NCI-H1417 (cell line): ENCODE measurements at places on chromosomes 6 and 20.

DNA sequence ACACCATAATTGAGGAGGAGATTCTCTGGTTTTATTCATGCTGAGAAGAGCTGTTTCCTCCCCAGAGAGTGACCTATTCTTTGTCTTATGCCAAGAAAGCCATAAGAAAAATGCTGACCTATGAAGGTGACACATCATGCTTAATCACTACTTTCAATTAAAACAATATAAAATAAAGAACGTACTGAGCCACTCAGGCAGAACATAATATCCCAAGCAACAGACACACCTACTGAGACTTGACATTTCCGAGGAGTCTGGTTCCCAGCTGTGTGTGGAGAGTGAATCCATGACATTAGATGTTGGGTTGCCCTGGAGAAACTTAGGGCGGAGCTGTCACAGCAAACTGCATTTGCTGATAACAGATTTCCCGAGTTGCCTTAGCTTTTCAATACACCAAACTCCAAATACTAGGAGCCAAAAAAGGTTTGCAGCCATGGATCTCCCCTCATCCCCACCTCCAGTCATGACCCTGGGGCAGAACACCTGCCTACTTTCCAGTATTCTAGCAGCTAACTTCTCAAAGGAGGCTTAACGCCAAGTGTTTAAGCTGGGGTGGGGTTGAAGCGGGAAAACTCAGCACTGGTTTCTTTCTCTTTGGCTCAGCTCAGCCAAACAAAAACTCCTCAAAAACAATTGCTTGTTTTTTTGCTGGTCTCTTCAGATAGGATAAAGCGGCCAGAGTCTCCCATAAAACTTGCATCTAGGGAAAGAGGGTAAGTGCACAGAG lies 92.2 kb downstream of the BACH2 start:
- DNase-seq: no peak

GRCh38 chr6:45293306-45293705 lies 34.8 kb upstream of the RUNX2 start:
- DNase-seq: no peak

DNA sequence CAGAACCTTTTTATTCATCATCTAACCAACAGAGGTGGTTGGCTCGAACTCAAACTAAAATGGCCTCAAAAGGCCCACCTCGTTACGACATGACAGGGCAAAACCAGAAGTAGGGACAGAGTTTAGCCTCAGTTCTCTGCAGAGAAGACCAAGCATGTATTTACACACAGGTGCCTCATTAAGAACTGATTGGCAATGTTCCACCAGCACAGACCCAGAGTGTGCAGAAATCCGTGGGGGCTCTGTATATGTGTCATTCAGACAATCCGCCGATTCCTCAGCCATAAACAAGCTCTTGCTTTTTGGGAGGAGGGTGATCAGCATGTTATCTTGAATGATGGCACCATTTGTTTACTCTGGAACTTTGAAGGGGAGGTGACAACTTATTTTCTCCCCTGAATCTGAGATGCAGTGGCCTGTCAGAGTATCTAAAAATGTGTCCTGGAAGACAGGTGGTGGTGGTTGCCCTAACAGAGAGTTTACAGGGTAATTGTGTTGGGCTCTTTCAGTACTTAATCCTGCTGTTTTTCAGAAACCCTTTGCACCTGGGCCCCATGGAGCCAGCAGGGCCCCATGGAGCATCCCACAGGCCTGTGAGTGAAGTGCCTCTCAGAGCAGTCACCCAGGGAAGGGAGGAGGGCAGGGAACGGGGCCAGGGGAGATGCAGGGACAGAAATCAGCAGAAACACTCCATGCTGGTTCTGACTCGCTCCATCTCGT lies 29.1 kb upstream of the C20orf203 start:
- peak; percentile 16 for DNase-seq

DNA sequence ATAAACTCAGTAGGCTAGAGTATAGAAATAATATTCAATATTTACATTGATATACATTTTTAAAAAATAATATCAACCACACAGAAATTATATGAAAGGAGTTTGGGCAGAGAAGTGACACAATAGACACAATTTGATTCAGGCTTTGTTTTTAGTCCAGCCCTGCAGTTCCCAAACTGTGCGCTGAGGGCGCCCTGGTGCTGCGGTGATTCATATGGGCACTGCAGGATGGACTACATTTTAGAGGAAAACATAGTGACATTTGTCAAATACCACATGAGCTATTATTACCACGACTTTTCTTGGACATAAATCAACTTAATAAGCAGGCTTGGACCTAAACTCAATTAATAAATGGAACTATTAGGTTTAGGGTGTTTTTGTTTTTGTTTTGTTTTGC lies 364.3 kb upstream of the ID4 start:
- no peak for DNase-seq

DNA sequence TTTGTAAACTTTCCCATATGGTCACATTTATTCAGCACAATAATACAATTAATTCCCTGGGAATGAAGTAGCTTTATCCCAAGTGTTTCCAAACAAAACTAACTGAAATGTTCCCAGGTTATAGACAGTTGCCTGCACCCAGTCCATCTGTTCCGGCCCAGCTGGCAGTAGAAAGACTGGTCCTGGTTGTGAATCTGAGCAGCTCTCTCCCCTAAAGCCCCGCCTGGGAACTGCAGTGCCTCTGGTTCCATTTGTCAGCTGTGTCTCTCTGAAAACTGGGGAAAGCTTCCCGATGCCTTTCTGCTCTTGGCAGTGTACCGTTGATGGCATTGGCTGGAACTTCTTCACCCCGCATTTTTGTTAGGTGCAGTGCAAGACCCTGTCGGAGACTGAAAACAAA lies 8.7 kb downstream of the MTHFD1L start:
- no peak for DNase-seq

DNA sequence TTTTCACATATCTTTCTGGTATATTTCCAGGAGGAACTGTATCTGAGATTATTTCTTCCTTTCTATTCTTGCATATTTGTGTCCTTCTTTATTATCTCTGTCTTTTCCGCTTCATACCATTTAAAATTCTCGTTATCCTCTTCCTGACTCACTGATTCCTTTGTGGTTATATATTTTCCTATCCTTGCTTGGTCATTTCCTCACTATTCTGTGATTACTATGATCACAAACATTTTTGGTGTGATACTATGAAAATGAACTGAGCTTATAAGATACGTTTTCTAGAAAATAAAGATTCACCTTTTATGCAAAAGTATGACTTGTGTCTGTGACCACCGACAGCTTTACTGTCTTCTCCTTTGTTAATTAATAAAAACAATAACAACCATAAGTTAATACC lies 26.5 kb upstream of the MYCT1 start:
- DNase-seq: no peak

DNA sequence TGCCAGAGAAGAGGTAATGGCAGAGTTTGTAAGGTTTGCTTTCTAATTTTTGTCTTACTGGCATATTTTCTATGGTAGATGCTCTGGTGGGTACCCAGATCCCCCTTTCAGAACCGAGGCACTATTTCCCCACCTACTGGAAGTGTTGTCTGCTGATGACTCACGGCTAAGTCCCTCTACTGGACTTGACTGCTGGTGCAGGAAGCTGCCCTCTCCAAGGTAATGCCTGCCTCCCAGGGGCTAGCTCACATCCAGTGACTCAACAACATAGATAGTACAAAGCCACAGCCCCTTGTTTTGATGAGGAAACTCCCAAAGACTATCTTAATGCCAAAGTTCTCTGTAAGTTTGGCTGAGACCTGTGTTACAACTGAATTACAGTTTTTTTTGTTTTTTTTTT lies 285.4 kb upstream of the FLRT3 start:
- no peak for DNase-seq

DNA sequence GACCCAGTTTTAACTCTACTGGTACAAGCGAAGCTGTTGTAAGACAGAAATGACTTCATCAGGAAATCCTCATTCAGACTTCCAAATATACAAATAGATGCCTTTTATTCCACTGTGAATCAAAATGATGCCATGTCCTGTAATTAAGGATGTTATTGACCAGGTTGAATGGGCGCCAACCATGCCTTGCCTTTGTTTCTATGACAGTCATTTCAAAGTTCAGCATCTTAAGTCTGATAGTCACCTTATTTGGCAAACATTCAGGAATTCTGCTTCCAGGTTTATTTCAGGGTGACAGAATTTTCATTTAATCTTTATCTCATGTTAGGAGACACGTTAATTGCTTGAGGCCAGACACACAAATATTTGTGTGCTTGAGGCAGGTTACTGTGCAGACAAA lies 592.8 kb upstream of the JAG1 start:
- no peak for DNase-seq

DNA sequence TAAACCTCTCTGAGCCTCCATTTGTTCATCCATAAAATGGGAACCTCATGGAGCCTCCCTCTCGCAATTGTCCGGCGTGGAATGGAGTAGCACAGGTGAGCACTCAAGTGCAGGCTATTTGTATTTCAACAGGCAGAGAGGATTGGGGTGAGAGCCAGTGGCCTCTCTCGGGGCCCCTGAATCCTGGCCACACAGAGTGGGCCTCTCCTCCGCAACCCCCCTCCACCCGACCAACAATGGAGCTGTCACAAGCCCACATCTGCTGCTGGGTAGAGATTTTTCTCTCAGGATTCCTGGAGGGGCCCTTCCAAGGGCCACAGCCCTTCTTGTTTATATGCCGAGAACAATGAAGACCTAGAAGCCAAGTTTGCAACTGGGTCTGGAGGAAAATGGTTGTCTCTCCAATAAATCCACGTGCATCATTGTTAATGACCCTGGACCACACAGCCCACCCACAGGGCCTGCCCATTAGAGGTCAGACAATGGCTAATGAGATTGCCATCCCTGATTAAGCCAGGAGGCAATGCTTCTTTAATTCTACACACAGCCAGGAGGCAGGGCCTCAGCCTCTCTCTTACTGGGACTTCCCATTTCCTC lies 233.0 kb downstream of the ANKRD60 start:
- no peak for DNase-seq

- DNase-seq: no peak
Observed at GRCh38 chr20:15528391-15529111, 1044.7 kb downstream of the KIF16B start.

DNA sequence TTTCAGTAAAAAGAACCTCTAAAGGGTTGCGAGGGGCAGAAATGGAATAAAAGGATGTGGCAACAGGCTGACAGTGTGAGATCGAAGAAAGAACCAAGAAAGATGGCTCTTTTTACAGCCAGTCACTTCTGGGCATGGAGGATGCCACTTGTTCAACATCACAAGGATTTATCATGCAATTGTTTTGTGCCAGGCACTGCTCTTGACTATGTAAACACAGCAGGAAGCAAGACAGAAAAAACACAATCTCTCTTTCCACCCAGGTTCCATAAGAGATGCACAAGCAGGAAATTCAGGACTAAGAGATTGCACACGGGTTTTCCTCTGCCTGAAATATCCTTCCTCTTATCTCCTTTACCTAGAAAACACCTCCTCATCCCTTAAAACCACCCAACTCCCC lies 38.0 kb downstream of the FOXA2 start:
- DNase-seq: no peak

GRCh38 chr20:42986143-42986773 lies 203.4 kb downstream of the PTPRT start:
- DNase-seq: no peak
